A549 (cell line): ENCODE measurements at places on chromosomes 16 and 17. TPM values are rescaled to one million over a fixed set of nuclear protein-coding genes. Genes with fewer than 3 reads are reported as not detected.

- no peak for DNase-seq
Observed at GRCh38 chr17:70621566-70621965, 452.2 kb downstream of the KCNJ2 start.

SLC22A31 gene
- polyA plus RNA-seq, result 0.77 to 1.1 TPM (median 0.98 TPM) in 3 replicates

GRCh38 chr16:22065252-22065651, 27.1 kb upstream of the VWA3A start:
- DNase-seq, result no peak

CLEC19A gene
- polyA plus RNA-seq, result 0.49 to 0.58 TPM (median 0.50 TPM) in 3 replicates

DNA sequence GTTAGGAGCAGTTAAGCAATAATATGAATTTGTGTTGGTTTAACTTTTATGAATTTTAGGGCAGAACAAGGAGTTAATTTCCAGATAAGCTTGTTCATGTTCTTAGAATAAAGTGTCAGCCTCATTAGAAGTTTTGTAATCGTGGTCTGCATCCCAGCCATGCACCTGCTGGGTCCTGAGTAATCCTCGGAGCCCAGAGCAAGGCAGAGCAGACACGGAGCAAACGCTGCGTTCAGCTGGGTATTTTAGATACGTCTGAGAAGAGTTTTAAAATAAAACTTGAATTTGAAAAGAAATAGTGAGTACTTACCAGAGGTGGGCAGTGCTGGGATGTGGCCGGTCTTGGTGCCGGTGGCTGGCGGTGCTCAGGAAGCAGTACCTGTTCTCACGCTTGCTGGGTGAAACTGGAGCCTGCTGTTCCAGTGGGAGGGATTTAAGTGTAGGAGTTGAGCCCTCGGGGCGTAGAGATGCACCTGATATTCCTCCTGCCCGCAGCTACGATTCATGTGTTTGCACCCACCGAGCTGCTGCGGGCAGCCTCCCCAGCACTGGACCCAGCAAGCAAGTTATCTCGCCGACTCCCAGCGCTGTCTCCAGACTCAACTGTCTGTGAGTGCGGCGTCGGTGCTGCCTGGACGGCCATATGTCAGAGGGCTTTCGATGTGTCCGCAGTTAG, at the start of gene ZNF750:
ZNF750 (minus strand) TSS at position 406 of the 676 bp plus-strand sequence. CDS start 7,568 bp downstream, outside the sequence.
- DNase-seq, result no peak

RCVRN gene
- not detected in 3 replicates for polyA plus RNA-seq

- no peak for DNase-seq
Observed at GRCh38 chr16:4914528-4915225, 22.3 kb downstream of the PPL start.

DNA sequence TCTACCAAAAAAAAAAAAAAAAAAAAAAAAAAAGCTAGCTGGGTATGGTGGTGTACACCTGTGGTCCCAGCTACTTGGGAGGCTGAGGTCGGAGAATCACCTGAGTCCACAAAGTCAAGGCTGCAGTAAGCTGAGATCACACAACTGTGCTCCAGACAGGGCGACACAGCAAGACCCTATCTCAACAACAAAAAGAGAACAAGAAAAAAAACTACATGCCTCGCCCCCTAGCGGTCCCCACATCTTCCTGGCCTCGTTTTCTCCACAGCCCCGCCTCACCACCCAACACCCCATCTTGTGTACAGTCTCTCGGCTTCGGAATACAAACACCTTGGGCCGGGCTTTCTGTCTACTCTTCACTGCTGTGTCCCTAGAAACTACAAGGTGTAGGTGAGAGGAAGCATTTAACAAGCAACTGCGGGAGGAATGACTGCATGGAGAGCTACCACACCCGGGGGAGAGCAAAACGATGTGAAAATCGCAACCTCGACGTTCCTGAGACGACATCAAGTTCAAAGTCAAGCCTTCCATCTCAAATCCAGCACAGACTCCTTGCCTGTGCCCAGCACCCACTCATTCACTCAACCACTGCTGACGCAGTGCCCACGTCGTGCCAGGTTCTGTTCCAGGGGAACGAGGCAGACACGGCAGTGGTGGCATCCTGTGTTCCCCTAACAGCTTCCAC, 9.0 kb downstream of the NTAN1 start:
- DNase-seq, result no peak

RHOT2 gene
- 74.0 to 83.5 TPM (median 83.1 TPM) in 3 replicates for polyA plus RNA-seq

DNA sequence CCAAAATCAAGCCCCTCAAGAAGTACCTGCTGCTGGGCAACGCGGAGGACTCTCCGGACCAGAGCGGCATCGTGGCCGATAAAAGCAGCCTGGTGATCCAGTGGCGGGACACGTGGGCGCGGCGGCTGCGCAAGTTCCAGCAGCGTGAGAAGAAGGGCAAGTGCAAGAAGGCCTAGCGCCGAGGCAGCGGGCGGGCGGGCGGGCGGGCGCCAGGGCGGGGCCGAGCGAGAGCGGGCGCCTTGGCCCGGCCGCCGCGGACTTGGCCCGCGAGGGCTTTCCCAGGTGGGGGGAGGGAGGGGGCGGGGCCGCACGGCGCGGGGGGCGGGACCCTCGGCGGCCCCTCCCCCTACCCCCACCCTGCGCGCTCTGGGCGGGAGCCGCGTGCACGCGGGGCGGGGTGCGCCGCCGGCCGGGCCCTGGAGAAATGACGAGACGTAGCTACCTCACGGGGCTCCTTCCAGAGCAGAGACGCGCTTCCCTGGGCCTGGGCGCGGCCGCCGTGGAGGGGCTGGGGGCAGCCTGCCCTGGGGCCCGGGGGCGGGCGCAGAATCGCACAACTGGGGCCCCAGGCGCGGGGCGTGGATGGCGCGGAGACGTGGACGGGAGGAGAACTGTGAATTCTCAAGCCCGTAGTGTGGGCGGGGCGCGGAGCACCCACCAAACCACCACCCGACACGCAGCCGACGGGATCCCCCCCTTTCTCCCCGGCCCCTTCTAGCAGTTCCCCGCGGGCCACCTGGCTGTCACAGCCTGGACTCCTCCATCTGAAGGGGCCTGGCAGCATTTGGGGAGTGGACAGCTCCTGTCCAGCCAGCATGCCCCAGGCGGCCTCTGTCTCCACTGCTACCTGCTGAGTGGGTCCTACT, 218.7 kb downstream of the NTN1 start:
- peak; percentile 66 for DNase-seq
